ENCODE measurements at places on chromosomes 12 and 14.

GRCh38 chr12:53218551-53219291, 11.7 kb upstream of the ITGB7 start:
- no peak for DNase-seq

- DNase-seq = no peak
Observed at GRCh38 chr14:60643463-60644314, 5.6 kb downstream of the SIX1 start.

DNA sequence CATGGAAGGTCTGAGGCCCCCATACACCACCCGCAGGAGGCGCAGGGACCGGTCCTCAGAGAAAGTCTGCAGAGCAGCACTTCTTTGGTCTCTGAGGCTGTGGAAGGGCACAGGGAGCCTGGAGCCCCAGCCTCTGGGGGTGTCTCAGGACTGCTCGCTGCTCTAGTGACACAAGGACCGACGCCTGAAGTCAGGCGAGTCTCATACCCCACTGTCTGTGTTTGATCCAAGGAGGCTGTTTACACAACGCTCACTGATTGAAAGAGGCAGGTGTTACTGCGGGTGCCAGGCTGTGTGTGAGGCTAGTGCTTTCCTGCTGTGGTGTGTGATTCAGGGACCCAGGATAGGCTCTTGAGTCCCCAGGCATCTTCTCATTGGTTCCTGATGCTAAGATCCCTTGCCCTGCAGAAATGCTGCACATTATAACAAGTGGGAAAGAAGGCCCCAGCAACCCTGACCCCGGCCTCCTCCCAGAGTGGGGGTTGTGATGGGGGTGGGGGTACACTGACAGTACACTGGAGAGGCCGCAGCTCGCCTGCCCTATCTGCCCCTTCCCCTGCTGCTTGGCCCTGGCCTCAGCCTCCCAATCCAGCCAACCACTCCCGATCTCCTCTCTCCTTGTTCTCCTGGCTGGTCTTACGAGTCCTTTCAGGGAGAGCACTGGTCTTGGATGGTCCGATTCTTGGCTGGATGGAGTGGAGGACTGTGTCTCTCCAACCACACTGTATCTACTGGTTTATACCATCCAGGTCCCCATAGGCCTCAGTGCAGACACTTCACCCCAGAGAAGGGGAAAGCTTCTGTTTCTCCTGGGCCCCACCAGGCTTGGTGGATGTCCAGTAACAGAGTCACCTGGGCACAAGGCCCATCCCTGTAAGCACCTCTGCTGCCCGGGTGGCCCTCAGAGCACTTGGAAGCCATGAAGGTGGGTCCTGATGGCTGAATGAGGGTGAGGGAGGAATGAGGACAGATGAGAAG, 6.6 kb downstream of the CACNA2D4 start:
- DNase-seq = no peak

- DNase-seq = no peak
Observed at GRCh38 chr12:6843118-6843902, 2.6 kb downstream of the GNB3 start.

GRCh38 chr12:80862531-80862930, 75.2 kb downstream of the LIN7A start:
- no peak for DNase-seq

GRCh38 chr12:128652136-128652751, 171.5 kb downstream of the SLC15A4 start:
- DNase-seq = no peak

DNA sequence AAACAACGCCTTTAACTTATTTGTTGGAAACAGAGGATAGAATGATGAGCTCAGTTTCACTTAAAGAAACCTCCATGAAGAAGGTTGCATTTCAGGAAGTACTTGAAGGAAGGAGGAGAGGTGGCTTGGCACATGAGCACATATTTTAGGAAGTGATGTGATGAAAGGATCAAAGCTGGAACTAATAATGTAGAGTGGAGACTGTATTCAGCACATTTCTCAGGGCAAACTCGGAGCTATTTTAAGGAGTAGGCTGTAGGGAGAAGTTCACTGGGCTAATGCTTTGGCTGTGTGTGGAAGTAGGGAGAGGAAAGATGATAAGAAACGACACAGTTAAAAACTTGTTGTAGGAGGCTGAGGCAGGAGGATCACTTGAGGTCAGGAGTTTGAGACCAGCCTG, 272.8 kb downstream of the AKAP6 start:
- DNase-seq = no peak

- DNase-seq = no peak
Observed at GRCh38 chr14:101065696-101066694, 162.5 kb upstream of the RTL1 start.

- DNase-seq = no peak
Observed at GRCh38 chr12:991350-992333, 619 bp downstream of the ERC1 start.

- DNase-seq = no peak
Observed at GRCh38 chr12:72471806-72472205, 199.6 kb downstream of the TRHDE start.

GRCh38 chr14:80714474-80714873, 227.1 kb downstream of the CEP128 start:
- DNase-seq = no peak

- no peak for DNase-seq
Observed at GRCh38 chr12:34207858-34208257, 185.6 kb downstream of the ALG10 start.

GRCh38 chr12:49288412-49288853, 6.5 kb upstream of the PRPH start:
- DNase-seq = no peak

DNA sequence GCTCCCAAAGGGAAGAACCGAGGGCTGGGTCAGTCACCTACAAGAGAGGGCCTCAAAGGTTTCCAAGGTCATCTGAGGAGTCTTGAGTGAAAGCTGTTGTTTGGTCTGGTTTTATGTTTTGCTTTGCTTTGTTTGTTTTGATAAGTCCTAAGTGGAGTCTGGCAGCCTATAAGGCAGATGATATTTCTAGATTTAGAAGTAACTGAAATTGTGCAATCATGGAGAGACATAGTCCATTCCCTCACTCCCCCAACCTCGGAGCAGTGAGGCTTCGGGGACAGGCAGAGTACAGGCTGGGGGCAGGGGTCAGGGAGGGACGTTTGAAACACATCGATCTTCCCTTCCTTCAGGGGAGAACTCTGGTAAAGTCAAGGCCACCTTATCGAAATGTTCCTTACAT, 42.3 kb downstream of the TTC9 start:
- no peak for DNase-seq

DNA sequence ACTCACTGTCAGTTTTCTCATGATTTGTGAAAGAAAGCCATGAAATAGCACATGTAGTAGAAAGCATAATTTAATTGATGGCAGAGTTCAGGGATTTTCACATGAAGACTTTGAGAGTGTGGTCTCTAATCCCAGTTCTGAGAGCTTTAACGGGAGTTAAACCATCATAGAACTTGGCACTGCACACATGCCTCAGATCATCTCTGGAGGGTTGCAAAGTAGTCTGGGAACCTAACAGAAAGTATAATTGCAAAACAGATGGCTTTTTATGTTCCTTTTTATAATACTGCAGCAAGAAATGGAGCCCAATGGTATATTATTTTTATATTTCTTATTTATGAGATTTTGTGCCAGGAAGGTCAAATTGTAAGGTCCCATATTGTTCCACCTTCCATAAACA, 77.9 kb downstream of the BHLHE41 start:
- no peak for DNase-seq

DNA sequence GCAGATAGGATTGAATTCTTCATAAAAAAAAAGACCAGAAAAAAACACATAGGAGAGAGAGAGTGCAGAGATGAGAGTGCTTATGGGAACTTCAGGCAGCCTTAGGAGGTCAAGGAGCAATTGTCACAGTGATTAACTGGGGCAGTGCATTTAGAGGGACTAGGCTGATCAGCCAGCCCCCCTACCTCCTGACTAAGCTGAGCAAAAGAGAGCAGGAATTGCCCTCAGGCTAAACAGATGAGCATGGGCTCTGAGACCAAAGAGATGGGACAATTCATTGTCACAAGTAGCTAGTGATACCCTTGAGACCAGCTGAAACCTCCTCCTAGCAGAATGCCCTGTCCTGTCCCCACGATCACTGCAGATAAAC, 124.0 kb downstream of the BTG1 start:
- DNase-seq = no peak

DNA sequence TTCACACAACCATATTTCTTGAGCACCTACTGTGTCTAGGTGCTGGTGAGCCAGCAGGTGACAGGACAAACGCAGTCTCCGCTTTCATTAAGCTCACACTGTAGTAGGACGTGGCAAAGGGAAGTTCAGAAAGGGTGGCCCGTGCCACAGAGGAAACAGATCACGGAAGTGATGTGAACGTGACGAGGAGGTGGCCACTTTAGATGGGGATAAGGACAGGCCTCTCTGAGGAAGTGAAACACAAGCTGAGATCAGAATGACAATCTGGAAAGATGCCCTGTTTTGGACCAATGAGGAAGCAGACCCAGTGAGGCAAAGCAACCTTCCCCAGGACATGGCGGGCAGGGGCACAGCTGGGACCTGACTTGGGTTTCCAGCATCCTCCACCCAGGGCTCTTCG, 127.4 kb upstream of the PRMT8 start:
- no peak for DNase-seq

- DNase-seq = no peak
Observed at GRCh38 chr12:6538420-6539313, 4.3 kb downstream of the GAPDH start.

GRCh38 chr12:28884904-28885679, 264.0 kb upstream of the FAR2 start:
- DNase-seq = no peak

DNA sequence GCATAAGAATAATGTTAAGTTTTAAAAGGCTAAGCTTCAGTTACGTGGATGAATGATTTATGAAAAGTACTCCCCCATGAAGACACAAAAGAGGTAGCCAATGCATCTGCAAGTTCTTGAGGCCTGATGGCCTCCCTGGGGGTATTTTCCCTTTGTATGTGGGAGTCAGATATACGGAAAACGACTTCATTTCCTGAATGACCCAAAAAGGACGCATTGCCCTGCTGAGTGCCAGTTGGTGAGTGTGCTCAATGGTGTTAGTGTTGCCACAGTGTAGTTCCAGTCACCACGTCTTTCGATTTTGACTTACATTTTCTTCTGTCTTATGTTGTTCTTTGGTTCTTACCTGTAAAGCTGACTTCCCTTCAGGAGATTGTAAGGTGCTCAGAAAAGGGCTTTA, 8.0 kb downstream of the ETV6 start:
- no peak for DNase-seq

- no peak for DNase-seq
Observed at GRCh38 chr12:88750867-88751543, 170.7 kb upstream of the KITLG start.

- no peak for DNase-seq
Observed at GRCh38 chr12:109879351-109880042, 844 bp downstream of the GLTP start.

GRCh38 chr12:131060011-131060703, 106.5 kb downstream of the ADGRD1 start:
- no peak for DNase-seq

GRCh38 chr12:105935106-105935505, 203.6 kb downstream of the NUAK1 start:
- DNase-seq = no peak

- no peak for DNase-seq
Observed at GRCh38 chr14:24247422-24247821, 5.0 kb upstream of the TINF2 start.

- no peak for DNase-seq
Observed at GRCh38 chr14:100911665-100912316, 8.3 kb upstream of the RTL1 start.

GRCh38 chr14:22721213-22721612, 45.3 kb upstream of the OXA1L start:
- DNase-seq = peak; percentile 12

GRCh38 chr14:74018174-74018585, 908 bp downstream of the ENTPD5 start:
- DNase-seq = no peak

- DNase-seq = no peak
Observed at GRCh38 chr12:84689638-84690037, 223.0 kb downstream of the SLC6A15 start.

- no peak for DNase-seq
Observed at GRCh38 chr14:50830044-50830931, 674 bp downstream of the NIN start.

- DNase-seq = no peak
Observed at GRCh38 chr12:65495233-65495632, 216.8 kb downstream of the MSRB3 start.

- DNase-seq = no peak
Observed at GRCh38 chr12:91023326-91024004, 18.7 kb upstream of the EPYC start.

- DNase-seq = no peak
Observed at GRCh38 chr12:52745554-52745953, 31.6 kb downstream of the KRT76 start.

GRCh38 chr12:14959463-14959862, 1.9 kb downstream of the ARHGDIB start:
- no peak for DNase-seq

Data from GM12864 (cell line).